ENCODE measurements at places on chromosomes 11 and 22.

DNA sequence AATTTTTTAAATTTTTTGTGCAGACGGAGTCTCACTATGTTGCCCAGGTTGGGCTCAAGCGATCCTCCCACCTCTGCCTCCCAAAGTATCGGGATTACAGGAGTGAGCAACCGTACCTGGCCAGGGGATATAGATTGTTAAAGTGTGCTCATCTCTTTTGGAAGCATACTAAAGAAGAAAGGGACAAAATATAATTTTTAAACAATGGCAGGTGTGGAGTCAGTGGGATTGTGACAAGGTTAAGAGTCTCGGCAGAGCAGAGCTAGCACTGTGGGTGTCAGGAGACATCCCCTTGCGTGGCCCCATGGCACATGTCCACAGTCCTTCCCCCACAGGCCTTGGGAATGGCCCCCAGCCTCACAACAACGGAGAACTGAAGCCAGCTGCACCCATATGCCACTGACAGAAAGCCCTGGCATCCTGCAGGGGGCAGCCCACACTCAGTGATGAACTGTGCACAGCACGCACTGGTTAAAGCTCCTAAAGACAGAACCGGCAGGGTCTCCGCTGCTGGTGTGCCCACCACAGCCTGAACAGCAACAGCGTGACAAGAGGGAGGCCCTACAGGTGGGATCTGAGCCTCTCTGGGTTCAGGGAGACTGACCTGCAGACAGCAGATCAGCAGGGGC, 29.9 kb downstream of the SERPIND1 start:
- peak; percentile 35 for DNase-seq

DNA sequence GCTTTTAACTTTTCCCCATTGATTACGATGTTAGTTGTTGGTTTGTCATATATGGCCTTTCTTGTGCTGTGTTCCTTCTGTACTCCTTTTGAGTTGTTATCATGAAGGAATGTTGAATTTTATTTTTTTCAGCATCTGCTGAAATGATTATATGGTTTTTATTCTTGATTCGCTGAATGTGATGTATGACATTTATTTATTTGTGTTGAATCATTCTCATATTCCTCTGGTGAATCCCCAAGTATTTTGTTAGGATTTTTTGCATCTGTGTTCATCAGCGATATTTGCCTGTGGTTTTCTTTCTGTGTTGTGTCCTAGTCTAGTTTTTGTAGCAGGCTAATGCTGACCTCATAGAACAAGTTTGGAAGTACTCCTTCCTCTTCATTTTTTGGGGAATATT, 78.2 kb downstream of the GGT1 start:
- peak; percentile 35 for DNase-seq

DNA sequence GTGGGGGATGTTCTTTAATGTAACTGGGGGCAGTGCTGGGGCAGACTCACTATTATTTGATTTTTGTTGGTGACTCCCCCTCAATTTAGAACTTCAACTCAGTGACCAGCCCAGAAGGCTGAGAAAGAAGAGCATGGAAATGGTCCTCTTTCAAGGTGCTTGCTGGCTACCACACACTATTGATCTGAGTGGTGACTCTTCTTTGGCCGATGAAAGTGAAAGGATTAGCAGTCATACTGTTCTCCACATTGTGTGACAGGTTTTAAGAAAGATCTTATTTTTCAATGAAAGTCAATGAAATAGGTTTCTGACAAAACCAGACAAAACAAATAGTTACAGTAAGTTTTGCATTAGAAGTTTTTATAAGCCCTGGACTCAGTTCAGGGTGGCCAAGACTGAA, 29.9 kb downstream of the NLRP14 start:
- no peak for DNase-seq

DNA sequence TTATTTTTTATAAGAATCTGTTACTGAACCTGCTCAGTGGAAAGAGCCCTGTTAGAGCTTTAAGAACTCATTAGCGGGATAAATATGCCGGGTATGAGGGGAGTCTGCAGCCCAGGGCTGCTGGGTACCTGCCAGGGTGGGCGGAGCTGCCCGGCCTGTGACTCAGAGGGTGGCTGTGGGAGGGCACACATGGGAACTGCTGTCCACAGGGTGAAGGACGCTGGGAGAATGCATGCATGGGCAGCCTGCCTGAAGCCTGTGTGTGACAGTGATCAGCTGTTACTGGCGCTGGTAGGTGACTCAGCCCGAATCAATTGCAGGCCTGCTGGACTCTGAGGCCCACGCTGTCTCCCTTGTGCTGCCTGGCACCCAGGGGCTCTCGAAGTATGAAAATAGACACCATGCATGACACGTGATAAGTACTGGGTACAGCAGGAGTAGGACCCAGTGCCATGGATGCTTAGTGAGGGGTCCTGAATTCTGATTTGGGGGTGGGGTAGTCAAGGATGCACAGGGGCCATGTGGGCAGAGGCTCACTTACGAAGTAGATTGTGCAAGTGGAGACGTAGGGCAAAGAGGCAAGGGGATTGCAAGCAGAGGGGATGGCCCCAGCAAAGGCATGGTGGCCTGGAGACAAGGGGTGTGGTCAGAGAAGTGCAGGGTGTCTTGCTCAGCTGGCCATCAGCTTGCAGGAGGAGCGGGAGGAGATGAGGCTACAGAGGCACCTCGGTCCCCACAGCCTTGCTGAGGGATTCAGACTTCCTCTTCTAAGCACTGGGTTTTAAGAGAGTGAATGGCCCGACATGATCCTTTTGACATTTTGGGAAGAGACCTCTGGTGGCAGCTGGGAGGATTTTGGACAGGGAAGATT, 36.5 kb downstream of the GRIK4 start:
- peak; percentile 95 for DNase-seq
